Ammon's horn (tissue), 1 donor: ENCODE measurements at places on chromosomes 11 and 22.

DNA sequence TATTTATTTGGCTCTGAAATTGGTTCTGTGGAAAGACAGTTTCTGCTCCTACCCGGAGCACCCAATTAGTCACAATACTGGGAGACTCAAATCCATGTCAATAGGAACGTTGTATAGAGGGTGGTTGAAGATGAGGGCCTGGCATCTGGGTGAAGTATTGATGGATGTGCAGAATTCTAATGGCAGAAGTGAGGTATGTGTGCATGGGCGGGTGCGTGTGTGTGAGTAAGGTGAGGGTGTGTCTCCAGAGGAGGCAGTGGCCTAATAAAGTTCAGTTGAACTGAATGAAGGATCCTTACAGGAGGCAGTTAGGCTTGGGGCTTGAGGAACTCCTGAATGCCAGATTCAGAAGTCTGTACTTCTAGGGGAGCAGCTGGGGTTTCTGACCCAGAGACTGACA, 71.8 kb upstream of the B3GAT1 start:
- no peak for DNase-seq

- no peak for DNase-seq
Measured at GRCh38 chr11:69384251-69385143, 90.5 kb downstream of the MYEOV start.

- DNase-seq, result no peak
Measured at GRCh38 chr22:50665738-50666137, 6.9 kb upstream of the SHANK3 start.

- DNase-seq, result no peak
Measured at GRCh38 chr11:122197066-122197987, 81.3 kb upstream of the BLID start.

GRCh38 chr11:61162092-61162941, 1.1 kb upstream of the VPS37C start:
- DNase-seq, result peak; percentile 64

GRCh38 chr22:38317122-38317994, at the start of gene CSNK1E:
Gene CSNK1E, minus strand, starts transcription at chr22:38317433. Its CDS starts 3,276 bp downstream, at chr22:38314157.
- DNase-seq, result peak; percentile 80

GRCh38 chr11:65159012-65159411, 11.0 kb upstream of the SPDYC start:
- DNase-seq, result no peak

GRCh38 chr22:21591695-21592094, 24.2 kb downstream of the UBE2L3 start:
- DNase-seq, result no peak

GRCh38 chr11:116454020-116454645, 318.7 kb downstream of the BUD13 start:
- peak; percentile 63 for DNase-seq

DNA sequence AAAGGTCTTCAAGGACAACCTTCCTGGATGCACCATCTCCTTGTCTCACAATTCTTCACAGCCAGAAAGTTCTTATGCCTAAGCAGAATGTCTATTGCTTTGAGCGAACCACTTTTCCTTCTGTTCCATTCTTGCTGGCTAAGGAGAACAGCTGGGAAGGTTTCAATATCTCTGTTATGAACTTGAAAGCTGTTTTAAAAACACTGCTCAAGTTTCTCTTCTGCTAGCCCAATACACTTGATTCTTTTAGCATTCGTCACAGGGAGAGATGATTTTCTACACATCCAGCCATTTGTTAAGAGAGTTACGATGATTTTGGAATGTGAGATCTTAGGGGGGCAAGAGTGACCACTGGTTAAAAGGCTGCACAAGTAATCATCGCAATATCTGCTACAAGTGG, 249.3 kb downstream of the KIRREL3 start:
- no peak for DNase-seq

DNA sequence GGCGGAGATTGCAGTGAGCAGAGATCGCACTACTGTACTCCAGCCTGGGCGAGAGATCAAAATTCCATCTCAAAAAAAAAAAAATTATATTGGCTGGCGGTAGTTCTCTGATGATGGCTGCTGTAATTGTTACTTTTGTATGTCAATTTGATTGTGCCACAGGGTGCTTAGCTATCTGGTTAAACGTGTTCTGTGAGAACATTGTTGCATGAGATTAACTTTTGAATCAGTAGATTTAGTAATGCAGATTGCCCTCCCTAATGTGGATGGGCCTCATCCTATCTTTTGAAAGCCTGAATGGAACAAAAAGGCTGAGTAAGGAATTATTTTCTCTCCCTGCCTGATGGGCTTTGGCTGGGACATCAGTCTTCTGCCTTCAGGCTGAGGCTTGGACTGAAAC, 654.2 kb downstream of the OPCML start:
- DNase-seq, result no peak

- no peak for DNase-seq
Measured at GRCh38 chr11:57630171-57630570, 19.5 kb downstream of the YPEL4 start.

GRCh38 chr11:14698771-14699170, 55.2 kb downstream of the PDE3B start:
- DNase-seq, result no peak

DNA sequence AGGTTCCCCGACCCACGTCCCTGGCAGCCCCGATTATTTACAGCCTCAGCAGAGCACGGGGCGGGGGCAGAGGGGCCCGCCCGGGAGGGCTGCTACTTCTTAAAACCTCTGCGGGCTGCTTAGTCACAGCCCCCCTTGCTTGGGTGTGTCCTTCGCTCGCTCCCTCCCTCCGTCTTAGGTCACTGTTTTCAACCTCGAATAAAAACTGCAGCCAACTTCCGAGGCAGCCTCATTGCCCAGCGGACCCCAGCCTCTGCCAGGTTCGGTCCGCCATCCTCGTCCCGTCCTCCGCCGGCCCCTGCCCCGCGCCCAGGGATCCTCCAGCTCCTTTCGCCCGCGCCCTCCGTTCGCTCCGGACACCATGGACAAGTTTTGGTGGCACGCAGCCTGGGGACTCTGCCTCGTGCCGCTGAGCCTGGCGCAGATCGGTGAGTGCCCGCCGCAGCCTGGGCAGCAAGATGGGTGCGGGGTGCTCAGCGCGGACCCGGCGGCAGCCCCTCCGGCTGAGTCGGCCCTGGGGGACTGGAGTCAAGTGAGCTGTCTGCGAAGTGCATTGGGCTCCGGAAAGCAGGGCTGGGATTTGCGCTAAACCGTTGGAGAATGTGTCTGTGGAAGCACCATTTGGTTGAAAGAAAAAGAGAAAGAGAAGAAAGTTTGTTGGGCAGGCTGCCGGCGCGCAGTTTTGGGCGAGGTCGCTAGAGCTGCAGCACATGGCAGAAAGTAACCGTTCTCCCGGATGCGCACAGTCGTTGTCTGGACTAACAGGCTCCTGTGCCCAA, at the start of gene CD44:
TSS of gene CD44 (plus strand) at position 229 of the 779 bp plus-strand sequence. CDS start at position 362, 133 bp downstream.
- DNase-seq, result peak; percentile 39

DNA sequence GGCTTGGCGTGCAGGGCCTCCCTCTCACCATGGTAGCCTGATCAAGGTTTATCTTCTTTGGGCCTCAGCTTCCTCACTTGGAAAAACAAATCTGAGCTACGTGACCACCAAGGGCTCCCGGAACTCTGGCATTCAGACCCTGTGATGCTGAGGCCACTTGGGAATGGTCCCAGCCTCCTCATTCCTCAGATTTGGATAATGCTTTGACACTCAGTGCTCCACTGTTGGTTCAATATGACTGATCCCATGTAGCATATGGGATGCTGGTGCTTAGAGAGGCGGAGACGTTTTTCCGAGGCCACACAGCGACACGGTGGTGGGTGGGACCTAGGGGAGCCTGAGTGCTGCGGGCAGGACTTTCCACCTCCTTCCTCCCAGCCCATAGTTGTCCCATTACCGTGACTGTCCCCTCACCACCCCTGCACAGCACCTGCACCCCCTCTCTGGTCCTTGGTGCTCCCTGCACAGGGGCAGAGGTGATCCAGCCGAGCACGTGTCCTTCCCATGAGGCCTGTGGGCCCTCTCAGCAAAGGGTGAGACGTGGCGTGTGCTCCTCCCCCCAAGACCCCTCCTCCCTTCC, 23.1 kb downstream of the MB start:
- no peak for DNase-seq

DNA sequence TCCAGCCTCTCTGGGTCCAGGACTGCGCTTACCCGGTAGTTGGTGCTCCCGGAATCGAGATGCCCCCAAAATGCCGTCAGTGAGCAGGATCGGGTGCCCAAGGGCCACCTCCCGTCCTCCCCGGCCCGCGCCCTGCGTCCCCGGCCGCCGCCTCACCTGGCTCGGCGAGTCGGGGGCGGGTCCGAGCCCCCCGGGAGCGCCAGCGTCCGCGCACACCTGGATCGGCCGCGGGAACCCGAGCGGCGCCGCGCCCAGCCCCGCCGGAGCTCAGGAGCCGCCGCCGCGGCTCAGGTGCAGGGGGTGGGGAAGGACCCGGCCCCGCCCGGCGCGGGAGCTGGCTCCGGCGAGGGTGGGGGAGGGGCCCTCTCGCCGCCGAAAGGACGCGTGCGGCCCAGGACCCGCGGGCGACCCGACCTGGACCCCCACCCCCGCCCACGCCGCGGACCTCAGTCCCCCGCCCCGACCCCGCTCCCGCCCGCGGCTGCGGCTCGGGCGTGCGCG, at the start of gene SHANK2:
TSS of gene SHANK2 (minus strand) at position 309 of the 501 bp plus-strand sequence. CDS start 105,251 bp downstream, outside the sequence.
- DNase-seq, result no peak

- peak; percentile 27 for DNase-seq
Measured at GRCh38 chr11:102347462-102348370, 702 bp downstream of the BIRC2 start.

GRCh38 chr22:38953091-38953490, 4.3 kb upstream of the APOBEC3A start:
- no peak for DNase-seq

GRCh38 chr11:19433367-19433766, 192.6 kb upstream of the E2F8 start:
- DNase-seq, result peak; percentile 33

- no peak for DNase-seq
Measured at GRCh38 chr11:69778373-69778772, 3.2 kb upstream of the FGF4 start.

GRCh38 chr22:35914665-35915476, 113.8 kb downstream of the RBFOX2 start:
- peak; percentile 96 for DNase-seq

- DNase-seq, result no peak
Measured at GRCh38 chr11:23391031-23391430, 530.8 kb upstream of the CCDC179 start.

- DNase-seq, result no peak
Measured at GRCh38 chr11:48182860-48183526, 33.6 kb upstream of the OR4B1 start.

- DNase-seq, result no peak
Measured at GRCh38 chr11:44627165-44627789, 61.8 kb downstream of the CD82 start.

DNA sequence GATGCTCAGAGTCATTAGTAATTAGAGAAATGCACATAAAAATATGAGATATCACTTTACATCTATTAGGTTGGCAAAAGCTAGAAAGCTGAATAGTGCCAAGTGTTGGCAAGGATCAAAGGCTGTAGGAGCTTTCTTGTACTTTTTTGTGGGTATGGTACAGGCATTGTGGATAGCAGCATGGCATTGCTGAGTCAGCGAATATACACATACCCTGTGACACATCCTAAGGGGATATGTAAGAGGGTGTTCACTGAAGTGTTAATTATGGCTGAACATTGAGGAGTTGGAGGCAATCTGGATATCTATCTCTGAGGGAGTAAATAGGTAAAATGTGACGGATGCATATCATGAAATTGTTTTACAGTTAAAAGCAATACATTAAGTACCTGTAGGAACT, 27.0 kb upstream of the IL18BP start:
- no peak for DNase-seq

DNA sequence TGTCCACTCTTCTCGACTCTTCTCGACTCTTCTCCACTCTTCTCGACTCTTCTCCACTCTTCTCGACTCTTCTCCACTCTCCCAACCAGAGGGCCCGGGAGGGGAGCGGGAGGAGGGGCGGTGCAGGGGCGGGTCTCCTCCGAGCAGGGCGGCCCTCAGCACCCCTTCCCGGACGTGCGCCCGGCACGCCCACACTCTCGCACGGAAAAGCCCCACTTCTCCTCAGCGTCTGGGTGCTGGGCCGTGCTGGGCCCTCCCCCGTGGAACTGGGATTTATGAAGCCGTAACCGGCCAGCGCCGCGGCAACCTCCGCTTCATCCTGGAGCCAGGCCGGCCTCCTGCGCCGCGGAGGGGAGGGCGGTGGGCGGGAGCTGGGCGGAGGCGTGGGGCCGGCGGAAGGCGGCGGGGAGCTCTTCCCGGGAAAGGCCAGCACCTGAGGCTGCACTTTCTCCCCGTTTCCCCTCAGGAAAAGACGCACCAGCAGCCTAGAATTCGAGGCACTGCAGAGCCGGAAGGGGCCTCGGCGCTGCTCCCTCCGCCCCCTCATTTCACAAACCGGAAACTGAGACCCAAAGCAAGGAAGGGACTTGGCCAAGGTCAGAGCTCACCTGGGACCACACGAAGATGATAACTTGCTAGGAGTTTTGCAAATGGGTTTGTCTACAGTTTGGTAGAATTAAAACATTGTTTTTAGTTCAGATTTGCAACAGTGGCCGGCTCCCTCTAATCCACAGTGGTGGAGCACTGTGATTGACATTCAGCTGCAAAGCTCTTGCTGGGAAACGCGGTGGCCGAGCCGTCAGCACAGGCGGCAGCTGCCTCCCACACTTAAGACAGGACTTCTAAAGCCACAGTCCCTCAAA, 31.6 kb upstream of the JAM3 start:
- DNase-seq, result peak; percentile 54

DNA sequence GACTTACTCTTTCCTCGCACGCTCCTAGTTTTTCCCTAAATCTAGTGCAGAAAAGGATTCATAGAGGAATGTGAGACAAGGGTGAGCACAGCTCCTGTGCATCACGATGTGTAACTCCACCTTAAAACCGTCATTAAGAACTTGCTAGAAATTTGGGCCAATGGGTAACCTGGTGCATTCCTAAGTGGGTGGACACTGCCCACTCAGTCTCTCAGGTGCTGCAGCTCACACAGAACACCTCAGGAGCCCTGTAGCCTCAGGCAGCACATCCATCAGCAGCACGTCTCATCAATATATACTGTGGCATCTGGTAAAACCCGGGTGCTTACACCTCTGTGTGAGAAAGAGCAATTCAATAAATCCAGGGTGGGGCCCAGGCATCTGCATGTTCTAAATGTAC, 12.4 kb downstream of the POU2AF3 start:
- no peak for DNase-seq

DNA sequence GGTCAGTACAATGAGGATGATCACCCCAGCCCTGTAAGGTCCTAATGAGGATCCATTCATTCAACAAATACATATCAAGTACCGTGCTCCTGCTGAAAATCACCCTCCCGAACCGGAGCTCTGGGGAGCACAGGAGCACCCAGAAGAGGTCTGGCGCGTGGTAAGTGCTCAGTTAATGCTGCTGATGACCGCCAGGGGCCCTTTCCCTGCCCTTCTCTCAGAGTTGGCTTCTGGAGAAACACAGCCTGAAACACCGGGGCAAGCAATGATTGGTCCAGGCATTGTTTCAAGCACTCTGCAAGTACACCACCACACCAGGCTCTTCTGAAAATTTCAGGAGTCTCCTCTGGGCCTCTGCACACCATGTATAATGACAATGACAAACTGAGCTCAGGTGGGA, 3.8 kb upstream of the CCDC86 start:
- DNase-seq, result no peak

- DNase-seq, result no peak
Measured at GRCh38 chr11:60658409-60658808, 41.0 kb upstream of the MS4A8 start.

GRCh38 chr11:70735976-70736375, 337.6 kb downstream of the CTTN start:
- no peak for DNase-seq
